RWPE2 (cell line): ENCODE measurements at places on chromosomes 1 and 21.

GRCh38 chr1:143497374-143497747 is 474.4 kb downstream of the FAM72C start:
- H3K27me3 ChIP-seq: peaks cover 3% of the 10 kb centered on the region
- no peaks in the 10 kb centered on the region for H3K4me1 ChIP-seq
- DNase-seq: peak; percentile 27
- no peak overlapping the region for H3K4me3 ChIP-seq

DNA sequence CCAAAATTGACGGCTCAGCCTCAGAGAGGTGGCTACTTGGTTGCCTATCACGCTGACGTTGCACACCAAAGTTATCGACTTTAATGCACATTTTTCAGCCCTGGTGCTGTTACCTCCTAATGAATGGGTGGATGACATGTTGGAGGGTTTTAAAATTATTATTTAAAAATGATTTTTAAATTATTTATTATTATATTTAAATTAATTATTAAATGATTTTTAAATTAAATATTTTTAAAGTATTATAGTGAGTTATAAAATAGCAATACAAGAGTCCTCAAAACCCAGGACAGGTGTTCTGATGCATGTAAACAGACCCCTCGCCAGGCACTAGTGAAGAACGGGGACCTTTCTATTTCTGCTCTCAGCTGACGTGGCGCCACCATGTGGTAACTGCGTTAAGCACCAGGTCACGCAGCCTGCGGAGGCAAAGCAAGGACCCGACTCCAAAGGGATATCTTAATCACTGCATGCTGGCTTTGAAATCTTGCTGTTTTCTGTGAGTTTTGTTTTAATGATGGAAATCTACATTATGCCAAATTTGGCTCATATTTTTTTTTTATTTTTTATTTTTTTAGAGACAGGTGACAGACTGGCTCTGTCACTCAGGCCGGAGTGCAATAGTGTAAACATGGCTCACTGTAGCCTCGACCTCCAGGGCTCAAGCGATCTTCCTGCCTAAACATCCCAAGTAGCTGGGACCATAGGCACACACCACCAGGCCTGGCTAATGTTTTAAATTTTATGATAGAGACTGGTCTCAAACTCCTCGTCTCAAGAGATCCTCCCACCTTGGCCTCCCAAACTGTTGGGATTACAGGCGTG is 22.6 kb downstream of the CASP9 start:
- no peaks in the 10 kb centered on the region for H3K4me1 ChIP-seq
- H3K27me3 ChIP-seq: no peaks in the 10 kb centered on the region
- no peaks in the 10 kb centered on the region for H3K36me3 ChIP-seq
- H3K4me3 ChIP-seq: no peak overlapping the region
- no peak for DNase-seq

DNA sequence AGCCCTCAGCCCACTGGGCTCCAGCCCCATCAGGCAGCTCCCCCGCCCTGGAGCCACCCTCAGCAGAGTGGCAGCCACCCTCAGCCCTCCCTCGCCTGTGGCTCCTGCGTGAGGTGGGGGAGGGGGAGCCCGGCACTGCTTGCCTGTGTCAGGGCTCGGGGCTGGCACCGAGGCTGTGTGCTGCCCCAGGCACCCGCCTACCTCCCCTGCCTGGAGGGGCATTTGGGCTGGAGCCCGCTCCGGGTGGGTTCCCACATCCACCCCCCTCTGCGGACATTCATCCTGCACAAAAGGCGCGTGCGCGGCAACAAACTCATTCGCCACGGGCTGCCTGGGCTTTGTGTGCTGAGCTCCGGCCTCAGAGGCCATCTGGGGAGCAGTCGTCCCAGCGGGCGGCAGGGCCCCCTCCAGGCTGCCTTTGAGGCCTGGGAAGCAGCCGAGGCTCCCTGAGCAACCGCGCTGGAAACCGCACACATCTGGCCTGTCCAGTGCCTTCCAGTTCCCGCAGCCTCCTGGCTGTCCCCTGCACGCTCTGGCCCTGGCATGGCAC is 12.6 kb upstream of the TNFRSF14 start:
- H3K27me3 ChIP-seq: no peaks in the 10 kb centered on the region
- H3K4me1 ChIP-seq: peaks cover 5% of the 10 kb centered on the region
- no peak for DNase-seq
- H3K4me3 ChIP-seq: no peak overlapping the region

GRCh38 chr1:245898581-245898980 is 608.5 kb downstream of the SMYD3 start:
- no peak overlapping the region for H3K4me3 ChIP-seq
- no peaks in the 10 kb centered on the region for H3K27me3 ChIP-seq
- DNase-seq: no peak
- no peak overlapping the region for H3K27ac ChIP-seq
- no peaks in the 10 kb centered on the region for H3K36me3 ChIP-seq

GRCh38 chr21:42039911-42040351 is 29.8 kb upstream of the ZBTB21 start:
- peaks cover 14% of the 10 kb centered on the region for H3K4me1 ChIP-seq
- no peak overlapping the region for H3K4me3 ChIP-seq
- H3K36me3 ChIP-seq: no peaks in the 10 kb centered on the region

- no peaks in the 10 kb centered on the region for H3K27me3 ChIP-seq
- H3K4me1 ChIP-seq: no peaks in the 10 kb centered on the region
These were observed 47.0 kb upstream of the AIM2 start for GRCh38 chr1:159123587-159123986.

DNA sequence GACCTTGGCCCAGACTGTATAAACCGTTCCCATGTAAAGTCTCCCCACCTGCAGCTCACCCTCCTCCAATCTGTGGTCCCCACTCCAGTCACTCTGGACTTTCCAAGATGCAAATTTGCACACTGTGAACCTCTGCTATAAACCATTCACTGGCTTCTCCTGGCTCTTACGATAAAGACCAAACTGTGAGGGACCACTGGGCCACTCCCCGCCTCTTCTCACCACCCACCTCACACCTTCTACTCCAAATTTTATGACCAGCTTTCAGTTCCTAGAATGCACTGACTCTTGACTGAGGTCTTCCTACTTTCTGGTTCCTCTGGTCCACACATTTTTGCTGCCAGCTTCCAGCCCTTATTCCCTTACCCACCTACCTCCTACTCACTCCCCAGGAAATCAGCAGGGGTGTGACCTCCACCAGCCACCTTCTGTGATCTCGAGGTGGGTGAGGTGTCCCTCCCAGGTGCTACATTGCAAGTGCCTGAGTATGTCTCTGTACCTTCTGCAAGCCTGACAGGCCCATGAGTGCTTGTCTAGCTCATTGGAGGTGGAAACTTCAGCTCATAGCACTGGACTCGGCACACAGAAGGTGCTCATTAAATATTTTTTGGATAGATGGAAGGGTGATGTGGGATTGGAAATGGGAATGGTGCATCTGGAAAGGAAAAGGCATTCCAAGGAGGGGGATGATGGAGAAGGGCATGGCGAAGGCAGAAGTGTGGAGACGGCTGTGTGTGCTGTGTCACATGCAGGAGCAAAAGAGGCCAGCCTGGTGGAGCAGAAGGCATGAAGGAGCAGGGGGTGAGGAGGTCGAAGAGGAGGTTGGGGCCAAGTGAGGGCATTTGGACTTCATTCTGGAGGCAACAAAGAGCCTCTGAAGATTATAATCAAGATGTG is 15.6 kb upstream of the CSF1 start:
- no peak for DNase-seq
- H3K27me3 ChIP-seq: no peaks in the 10 kb centered on the region
- H3K4me3 ChIP-seq: no peak overlapping the region
- peaks cover 11% of the 10 kb centered on the region for H3K4me1 ChIP-seq
- no peaks in the 10 kb centered on the region for H3K36me3 ChIP-seq
